ENCODE measurements at places on chromosomes 1 and 21.
A peak's percentile ranks its signal among the peaks of the same experiment; 100 is the strongest.

GRCh38 chr21:29082046-29082815 is 8.8 kb upstream of the CCT8 start:
- DNase-seq = no peak

DNA sequence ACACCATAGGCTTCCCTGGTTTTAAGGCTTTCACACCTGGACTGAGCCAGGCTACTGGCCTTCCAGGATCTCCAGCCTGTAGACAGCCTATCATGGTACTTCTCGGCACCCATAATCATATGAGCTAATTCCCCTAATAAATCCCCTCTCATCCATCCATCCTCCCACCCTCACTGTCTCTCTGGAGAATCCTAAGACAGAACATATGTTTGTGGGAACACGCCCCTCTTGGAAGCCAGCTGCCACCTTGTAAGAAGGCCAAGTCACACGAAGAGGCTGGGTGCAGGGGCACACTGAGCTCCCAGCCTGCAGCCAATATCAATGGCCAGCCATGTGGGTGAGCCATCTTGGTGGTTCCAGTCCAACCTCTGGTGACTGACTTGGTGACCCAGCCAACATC is 7.4 kb downstream of the CLCC1 start:
- no peak for DNase-seq

DNA sequence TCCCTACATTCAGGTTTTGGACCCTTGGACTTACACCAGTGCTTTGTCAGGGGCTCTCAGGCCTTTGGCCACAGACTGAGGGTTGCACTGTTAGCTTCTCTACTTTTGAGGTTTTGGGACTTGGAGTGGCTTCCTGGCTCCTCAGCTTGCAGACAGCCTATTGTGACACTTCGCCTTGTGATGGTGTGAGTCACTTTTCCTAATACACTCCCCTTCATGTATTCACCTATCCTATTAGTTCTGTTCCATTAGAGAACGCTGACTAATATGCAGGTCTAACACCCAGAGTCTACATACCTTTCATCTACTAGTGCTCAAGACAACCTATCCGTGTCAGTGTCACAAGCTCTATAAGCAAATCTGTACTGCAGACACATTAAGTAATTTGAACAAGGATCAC is 605.3 kb downstream of the KCNT2 start:
- DNase-seq = no peak

DNA sequence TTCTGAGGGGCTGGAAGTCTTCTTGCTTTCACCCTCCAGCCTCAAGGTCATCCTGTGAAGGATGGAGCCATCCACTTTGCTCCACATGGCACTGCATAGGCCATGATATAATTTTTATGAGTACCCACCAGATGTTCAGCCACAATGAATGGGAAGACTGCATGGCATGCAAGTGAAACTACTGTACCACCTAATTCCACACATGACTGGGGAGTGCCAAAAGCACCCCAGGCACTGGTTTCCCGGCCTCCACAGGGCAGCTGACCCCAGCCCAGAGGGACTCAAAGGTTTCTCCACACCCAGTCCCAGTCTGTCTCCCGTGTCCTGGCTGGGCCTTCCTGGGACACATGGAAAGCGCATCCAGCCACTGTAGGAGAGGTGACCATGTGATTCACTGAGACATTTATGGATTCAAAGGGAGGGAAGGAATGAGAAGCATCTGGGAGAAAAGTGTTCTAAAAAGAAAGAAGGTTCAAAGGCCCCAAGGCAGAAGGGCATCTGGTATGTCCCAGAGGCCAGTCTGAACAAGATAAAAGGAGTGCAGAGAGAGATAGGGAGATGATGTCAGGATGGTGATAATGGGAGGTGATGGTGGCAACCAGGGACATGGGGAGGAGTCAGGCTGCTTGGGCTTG is 12.1 kb downstream of the RHOU start:
- DNase-seq = no peak

DNA sequence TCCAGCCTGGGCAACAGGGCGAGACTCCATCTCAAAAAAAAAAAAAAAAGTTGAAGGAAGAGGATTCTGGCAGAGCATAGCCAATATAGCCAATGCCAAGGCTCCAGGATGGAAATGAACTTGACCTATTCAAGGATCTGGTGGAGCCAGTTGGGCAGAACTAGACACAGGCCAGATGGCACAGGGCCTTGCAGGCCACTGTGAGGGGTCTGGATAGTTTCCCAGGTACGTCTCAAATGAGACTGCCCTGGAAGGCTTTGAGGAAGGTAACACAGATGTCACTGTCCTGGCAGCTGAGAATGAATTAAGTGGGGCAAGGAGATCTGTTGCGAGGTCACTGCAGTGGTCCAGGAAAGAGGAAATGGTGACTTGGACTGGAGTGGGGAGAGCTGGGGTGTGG is 12.0 kb upstream of the ARHGEF19 start:
- no peak for DNase-seq

GRCh38 chr21:40043423-40043822 is 176.2 kb downstream of the PCP4 start:
- DNase-seq = peak; percentile 28

GRCh38 chr1:242800521-242800920 is 276.0 kb upstream of the PLD5 start:
- DNase-seq = no peak

- no peak for DNase-seq
These were observed 18.8 kb downstream of the AVPR1B start for GRCh38 chr1:206098242-206098919.
